ENCODE measurements at places on chromosomes 6 and 20.

- DNase-seq = no peak
Observed at GRCh38 chr6:36633370-36633769, 39.2 kb downstream of the SRSF3 start.

- DNase-seq = no peak
Observed at GRCh38 chr6:132060591-132060990, 109.4 kb upstream of the CCN2 start.

- DNase-seq = no peak
Observed at GRCh38 chr6:67870321-67870720, 764.8 kb upstream of the ADGRB3 start.

DNA sequence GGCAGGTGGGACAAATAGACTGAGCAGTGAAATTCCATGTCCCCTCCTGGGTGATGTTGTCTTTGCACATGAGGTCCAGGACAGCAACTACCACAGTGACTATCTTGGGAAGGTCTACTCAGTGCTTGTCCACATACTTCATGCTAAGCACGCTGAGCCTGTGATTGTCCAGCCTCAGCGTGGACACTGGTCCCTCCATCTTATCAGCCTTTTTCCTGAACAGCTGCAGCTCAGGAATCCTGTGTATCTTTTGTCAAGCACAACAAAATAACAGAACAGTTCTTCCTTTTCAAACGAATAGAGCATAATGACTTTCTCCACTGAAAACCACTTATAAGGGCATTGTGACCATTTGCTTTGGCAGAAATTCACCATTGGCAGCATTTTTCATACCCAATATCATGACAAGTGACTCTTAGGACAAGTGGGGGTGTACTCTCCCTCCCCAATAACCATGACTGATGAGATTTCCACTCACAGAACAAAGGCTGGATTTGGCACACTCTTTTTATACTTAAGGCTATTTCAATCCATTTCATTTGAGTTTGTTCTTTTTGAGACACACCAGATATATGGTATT is 90.3 kb downstream of the FYN start:
- DNase-seq = no peak

DNA sequence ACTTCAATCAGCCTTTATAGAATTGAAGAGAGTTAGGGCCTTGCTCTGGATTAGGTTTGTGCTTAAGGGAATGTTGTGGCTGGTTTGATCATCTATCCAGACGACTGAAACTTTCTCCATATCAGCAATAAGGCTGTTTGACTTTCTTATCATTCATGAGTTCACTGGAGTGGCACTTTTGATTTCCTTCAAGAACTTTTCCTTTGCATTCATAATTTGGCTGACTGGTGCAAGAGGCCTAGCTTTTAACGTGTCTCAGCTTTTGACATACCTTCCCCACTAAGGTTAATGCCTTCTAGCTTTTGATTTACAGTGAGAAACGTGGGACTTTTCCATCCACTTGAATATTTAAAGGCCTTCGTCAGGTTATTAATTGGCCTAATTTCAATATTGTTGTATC is 461.8 kb downstream of the CDKAL1 start:
- no peak for DNase-seq

DNA sequence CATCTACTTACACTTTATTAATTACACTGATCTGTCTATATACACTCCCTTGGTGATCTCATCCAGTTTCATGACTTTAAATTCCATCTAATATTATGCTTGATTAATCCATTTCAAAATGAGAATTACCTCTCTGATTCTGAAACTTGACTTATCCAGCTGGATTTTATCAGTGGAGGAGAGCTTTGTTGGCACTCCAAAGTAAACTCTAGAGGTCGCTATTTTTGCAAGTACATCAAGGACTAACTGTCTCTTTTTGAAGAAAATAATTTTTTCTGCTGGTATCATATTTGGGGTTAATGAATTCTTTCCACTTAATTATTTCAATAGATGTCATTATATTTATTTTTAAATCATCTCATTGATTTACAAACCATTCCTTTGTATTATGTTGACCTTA is 630.3 kb upstream of the MAN1A1 start:
- no peak for DNase-seq

GRCh38 chr6:161242779-161243693 is 30.8 kb downstream of the AGPAT4 start:
- DNase-seq = peak; percentile 66

GRCh38 chr6:125759959-125760457 is 10.6 kb downstream of the HEY2 start:
- DNase-seq = no peak

GRCh38 chr20:2741463-2741862 is 48.9 kb downstream of the EBF4 start:
- DNase-seq = no peak

- no peak for DNase-seq
Observed at GRCh38 chr20:32191873-32192272, 15.7 kb downstream of the PLAGL2 start.

GRCh38 chr6:163766936-163767335 is 352.4 kb downstream of the QKI start:
- DNase-seq = no peak

- no peak for DNase-seq
Observed at GRCh38 chr20:61963149-61963548, 102.5 kb downstream of the TAF4 start.

GRCh38 chr6:112007805-112008204 is 46.1 kb upstream of the CCN6 start:
- DNase-seq = peak; percentile 41

DNA sequence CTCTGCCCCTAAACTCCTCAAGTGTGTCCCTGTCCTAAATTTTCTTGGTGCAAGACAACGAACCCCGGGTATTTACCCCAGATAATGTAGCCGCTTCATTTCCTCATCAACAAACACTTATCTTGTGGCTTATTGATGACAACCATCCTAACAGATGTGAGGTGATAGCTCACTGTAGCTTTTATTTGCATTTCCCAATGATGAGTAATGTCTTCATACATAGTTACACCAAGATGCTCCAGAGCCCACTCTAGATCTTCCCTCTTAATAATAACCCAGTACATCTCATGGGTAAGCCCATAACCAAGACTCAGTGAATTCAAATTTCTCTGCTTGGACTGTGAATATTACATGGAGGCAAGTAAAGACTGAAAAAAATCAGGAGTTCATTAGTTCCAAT is 48.2 kb upstream of the BEND6 start:
- peak; percentile 19 for DNase-seq

- no peak for DNase-seq
Observed at GRCh38 chr20:62142252-62143080, 728 bp downstream of the PSMA7 start.

- no peak for DNase-seq
Observed at GRCh38 chr20:63254606-63255384, 532 bp upstream of the NKAIN4 start.

DNA sequence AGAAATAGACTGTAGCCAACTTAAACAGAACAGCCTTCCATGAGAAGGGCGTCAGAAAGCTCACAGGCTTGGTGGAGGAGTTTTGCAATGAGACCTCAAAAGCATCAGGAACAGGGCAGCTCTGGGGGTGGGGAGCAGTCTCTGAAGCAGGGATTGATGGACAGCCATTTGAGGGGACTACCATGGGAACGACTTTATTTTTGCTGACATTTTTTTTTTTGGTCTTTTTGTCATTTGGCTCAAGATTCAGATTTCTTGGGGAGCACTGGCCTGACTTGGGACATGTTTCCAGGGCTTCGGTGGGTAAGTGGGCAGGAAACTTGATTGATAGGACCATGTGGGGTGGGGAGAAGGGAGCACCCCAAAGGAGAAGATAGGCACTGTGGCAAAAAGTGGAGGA is 32.1 kb upstream of the SCP2D1 start:
- no peak for DNase-seq

- no peak for DNase-seq
Observed at GRCh38 chr6:30321692-30322388, 4.9 kb upstream of the TRIM39 start.

- no peak for DNase-seq
Observed at GRCh38 chr6:1435806-1436205, 46.4 kb downstream of the FOXF2 start.

DNA sequence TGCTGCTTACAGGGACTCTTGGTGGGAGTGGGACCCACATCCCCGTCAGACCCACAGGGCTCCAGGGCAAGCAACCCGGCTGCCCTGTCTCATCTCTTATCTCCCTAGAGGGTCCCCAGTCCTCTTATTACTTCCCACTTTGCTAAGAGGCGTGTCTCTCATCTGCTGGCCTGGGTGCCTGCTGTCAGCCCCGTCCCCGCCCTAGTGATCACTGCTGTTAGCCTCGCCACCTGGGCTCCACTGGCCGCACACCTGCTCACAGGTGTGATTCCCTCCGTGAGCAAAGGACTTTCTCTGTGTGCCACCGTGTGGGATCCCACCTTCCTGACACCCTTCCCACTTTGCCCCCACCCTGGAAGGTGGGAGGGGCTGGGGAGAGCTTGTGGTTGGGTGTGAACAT is 57.6 kb downstream of the TCP11 start:
- no peak for DNase-seq

DNA sequence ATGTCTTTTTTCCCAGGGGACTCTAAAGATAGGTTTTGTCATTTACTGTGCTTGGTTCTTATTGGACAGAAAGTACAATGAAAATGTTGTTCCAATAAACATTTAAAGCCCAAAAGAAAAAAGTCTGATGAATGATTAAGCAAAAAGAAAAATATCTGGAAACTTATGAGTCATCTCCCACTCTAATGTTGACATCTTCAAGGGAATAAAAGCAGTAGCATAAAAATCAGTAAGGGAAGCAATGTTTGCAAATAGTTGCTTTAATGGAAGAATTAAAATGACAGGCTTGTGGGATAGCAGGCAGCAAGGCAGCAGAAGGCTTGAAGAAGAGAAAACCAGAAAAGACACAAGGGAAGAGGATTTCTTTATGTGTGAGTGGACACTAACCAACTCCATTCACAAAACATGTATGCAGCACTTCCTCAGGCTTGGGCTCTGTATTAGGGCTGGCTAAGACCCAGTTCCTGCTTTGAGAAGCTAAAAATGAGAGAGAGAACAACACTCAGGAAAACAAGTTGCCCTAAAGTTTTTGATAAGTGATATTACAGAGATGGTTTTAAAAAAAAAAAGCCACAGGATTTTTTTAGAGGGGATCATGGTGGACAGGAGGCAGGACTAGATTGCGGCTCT is 263.2 kb upstream of the NT5E start:
- no peak for DNase-seq

DNA sequence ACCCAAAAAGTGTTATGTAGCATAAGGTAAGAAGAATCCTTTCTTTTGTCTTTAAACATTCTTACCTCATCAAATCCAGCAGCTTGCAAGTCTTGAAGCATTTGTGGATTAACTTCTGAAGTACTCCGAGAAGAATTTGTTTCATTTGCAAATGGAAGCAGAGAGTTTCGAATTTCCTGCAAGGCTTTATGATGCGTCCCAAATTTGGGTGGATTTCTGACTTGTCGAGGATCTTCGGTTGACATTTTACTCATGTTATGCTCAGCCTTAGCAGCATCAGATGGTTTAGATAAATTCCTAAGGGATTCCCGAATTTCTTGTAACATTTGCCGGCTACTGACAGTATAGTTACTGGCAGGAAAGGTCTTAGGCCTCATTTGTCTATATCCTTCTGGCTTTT is 16.2 kb downstream of the LATS1 start:
- DNase-seq = no peak

- no peak for DNase-seq
Observed at GRCh38 chr20:61811166-61811565, 254.5 kb downstream of the TAF4 start.

- DNase-seq = peak; percentile 82
Observed at GRCh38 chr6:158072083-158072721, 90.5 kb downstream of the SYNJ2 start.

- no peak for DNase-seq
Observed at GRCh38 chr6:14450133-14450504, 332.5 kb downstream of the CD83 start.
